GOT3 (cell line): ENCODE measurements at places on chromosomes 6 and 20.

GRCh38 chr6:47690791-47691190 lies 7.6 kb upstream of the ADGRF4 start:
- no peak for DNase-seq

DNA sequence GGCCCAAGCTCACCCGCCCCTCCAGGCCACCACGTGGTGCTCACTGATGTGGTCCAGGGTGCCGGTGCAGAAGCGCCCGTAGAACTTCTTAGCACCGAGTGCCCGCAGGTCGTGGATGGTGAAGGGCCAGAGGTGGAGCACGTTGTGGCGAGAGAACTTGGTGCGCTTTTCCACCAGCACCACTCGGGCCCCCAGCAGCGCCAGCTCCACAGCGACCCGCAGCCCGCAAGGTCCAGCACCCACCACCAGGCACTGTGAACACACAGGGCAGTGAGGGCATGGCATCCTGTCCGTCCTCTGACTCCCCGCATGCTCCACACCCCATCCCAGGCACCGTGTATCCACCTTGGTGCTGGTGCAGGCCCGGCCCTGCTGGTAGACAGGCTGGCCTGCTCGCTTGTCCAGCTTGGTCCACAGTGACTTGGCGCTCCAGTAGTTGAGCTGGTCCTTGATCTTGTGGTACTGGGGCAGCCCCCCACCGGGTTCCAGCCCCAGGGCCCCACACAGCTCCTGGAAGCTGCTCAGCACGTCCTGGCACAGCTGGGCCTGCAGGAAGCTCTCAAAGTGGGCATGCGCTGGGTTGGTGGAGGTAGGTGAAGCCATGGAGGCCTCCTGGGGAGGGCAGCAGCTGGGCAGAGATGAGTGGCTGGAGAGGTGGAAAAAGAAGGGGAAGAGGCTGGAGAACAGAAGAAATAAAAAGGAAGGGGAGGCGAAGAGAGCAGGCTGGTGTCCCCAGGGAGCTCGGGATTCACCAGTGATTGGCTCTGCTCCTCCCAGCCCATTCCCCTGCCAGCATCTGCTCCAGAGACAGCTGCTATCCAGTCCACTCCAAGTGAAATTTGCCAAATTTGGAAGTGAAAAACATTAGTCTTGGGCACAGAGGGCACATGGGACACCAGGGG lies 1.7 kb downstream of the MICAL1 start:
- no peak for DNase-seq

DNA sequence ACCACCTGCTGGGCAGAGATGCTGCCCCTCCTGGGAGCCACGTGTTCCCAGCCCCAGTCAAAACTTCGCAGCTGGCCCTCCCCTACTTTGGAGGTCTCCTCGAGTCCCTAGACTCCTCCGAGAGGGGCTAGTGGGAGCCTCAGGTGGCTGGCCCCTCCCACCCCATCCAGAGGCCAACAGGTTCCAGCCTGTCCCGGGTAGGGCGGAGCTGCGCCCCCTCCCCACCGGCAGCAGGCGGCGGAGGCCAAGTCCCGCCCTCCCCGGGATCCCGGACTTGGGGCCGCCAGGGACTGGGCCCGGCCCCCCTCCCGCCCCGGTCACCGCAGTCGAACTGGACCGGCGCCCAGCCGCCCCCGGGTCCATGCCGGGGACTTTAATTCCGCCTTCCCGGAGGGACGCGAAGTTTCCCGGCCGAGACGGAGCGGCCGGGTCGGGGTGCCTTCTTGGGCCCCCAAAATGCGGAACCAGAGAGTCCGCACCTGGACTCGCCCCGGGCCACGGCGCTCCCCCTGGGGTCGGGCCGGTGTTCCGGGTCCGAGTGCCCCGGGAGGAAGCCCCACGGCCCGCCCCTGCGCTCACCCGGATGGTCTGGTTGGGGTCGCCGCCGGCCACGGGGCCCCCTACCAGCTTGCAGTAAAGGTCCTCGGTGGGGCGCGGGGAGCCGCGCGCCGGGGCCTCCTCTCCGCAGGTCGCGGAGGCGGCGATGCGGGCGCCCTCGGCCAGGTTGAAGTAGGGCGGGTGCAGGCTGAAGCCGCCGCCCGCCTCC lies 559 bp downstream of the LAMA5 start:
- no peak for DNase-seq

- DNase-seq = no peak
Observed at GRCh38 chr6:158654960-158655489, 5.2 kb downstream of the SYTL3 start.

DNA sequence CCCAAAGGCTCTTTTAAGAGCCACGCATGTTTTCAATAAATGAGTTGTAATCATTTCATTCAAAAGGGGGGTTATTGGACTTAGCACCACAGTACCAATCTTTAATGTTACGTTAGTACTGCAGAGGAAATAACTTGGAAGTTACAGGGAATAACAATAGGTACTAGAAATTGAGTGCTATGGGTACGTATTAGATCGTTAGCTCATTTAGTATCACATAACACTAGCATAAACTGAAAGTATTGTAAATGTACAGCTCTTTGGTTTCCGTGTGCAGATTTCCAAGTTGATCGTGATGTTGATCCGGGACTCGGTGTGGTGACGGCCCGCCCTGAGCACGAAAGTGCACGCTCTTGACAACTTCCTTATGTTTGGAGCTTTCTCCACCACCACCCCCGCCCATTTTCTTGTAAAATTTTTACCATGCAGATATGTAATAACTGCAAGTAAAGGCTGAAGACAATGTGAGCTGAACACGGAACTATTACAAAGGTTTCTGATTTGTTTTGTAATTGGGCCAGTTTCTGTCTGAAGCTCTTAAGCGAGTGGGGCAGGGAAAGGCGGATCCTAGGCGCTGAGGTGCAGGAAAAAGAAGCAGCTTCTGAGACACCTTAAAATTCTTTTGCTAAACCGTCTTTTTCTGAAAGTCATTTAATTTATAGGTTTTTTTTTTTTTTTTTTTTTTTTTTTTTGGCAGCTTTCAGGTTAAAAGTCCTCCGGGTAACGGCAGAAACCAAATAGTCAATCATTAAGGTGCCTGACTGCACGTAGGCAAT lies 71.5 kb downstream of the HFE start:
- no peak for DNase-seq
